NCI-H446 treated with DMSO at 0.1 percent for 48 hours (cell line): ENCODE measurements at places on chromosomes 7 and 10.

DNA sequence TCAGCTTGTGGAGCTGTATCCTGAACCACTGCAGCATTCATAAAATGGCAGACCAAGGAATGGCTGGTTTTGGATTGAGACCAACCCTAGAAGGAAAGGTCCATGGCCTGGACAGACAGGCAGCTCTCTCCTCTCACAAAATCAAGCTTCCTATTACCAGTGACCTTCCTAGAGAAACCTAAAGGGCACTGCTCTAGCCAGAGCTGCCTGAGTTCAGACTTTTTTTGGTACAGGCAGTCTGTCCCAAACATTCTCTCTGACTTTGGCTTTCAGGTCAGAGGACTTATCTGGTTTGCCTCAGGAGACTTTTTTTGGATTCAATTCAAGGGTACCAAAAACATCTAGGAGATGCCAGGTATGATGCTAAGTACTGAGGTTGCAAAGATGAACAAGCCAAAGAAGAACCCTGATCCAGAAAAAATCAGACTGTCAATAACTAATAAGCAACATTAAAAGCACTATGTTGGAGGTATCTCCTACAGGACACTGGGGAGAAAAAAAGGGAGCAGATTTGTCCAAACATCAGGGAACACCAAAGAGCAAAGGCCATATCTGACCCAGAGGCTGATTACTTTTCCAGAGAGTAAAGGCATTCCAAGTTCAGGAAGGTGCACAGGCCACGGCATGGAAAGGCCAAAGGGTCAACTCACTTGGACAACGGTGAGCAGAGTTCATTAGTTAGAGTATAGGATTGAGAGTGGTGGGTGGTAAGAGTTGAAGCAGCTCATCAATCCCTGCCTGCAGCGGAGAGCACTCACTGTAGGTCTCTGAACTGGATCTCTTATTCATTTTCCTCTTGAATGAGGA is 169.0 kb downstream of the CPEB3 start:
- no peak for DNase-seq

- peak; percentile 8 for DNase-seq
These were observed 108.0 kb downstream of the WDFY4 start for GRCh38 chr10:48792687-48793096.

DNA sequence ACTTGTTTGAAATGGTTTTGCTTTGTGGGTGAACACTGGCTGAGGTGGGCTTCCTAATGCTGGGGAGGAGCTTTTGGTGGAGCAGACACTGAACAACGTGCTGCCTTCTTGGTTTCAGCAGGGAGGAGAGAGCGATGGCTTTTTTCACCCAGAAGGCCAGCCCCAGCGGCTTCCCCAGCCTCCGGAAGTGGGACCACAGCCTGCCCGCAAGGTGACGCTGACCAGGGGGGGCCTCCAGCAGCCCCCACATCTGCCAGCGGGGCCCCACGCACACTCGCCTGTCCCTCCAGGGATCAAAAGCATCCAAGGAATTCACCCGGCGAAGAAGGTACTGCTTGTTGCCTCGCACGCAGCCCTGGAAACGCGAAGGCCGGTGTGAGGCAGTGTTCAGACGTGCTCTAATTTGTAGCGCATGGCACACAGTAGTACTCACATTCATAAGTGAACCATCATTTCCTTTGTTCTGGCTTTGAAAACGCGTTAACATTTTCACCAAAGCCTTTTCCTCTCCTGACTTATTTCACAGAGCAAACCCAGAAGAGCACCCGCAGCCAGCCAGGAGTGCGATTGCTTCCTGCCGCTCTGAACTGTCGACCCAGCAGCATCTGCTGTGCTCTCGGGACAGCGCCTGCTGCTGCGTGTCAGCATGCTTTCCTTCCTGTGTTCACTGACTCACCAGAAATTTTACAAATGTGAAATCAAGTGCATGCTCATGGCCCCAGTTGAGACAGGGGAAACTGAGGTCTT is 48.4 kb downstream of the SHH start:
- no peak for DNase-seq

DNA sequence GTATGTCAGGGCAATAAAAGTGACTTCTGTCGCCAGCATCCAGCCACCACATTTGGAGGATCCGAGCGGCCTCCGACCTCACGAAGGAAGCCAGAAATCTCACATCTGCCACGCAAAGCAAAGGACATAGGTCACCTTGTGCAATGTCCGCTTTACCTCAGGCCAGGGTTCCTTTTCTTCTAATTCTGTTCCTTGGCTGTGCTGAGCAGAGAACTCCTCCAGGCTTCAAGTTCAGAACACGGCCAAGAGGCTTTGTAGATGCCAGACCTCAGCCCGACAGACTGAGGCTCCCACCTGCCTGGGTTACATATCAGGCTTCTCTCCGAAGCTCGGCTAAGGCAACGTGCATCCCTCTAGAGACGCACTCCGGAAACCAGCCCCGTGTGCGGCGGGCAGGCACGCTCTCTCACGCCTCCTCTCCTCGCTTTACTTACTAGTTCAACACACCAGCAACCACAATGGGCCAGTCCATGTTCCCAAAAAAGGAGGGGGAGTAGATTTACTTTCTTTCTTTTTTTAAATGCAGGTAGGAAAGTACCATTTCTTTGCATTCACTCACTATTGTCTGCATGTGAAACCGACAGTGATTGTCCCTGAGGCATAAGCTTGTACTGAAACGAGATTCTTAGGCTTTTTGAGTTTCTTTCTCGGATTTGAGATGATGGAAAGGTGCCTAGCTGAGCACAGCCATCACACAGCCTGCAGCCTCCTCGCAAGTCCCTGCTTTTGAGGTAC is 122.4 kb upstream of the AFAP1L2 start:
- DNase-seq, result peak; percentile 55

DNA sequence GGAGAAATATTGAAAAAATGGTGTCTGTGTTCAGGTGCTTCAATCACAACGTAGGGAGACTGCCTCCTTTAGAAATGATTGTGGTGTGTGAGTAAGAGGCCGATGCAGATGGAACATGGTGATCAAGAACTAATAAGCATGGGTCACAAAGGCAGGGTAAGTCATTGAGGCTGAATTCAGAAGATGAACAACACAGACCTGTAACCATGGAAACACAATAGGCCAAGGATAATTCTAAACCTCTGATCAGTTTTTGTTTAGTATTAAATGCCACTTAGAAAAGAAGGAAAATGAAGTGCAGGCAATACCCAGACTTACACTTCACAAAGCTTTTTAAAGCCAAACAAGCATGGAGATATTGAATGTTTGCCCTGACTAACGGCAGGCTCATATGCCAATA is 32.8 kb upstream of the TAS2R16 start:
- DNase-seq, result no peak

DNA sequence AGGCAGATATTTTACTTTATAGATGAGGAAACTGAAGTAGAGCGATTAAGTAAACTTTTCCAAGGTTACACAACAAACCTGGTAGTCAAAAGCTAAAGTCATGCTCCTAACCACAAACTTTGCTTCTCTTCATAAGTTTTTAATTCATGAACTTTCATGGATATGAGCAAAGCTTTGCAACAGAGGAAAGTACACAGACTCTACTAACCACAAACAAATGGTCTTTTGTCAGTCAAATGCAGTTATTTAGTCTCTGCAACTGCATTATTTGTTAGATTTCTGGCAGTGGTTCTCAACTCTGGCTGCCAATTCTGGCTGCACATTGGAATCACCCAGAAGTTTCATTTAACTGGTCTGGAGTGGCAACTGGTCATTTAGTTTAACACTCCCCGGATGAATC is 140.6 kb upstream of the TMEM168 start:
- DNase-seq, result peak; percentile 13

DNA sequence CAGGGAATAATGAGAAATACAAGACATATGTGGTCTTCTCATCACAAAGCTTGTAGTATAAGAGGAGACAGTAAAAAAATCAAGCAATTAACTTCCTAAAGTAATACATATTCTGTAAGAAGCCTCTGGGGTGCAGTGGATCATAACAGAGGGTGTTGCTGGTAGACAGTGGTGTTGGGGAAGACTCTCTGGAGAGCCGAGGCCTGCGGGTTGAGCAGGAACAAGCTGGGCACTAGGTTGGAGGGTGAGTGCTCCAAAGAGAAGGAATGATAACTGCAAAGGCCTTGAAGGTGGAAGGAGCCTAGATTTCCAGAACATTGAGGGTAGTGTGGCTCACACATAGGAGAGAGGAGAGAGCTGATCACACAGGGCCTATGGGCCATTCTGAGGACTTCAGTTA is 1.5 kb downstream of the GIMAP4 start:
- DNase-seq, result no peak

DNA sequence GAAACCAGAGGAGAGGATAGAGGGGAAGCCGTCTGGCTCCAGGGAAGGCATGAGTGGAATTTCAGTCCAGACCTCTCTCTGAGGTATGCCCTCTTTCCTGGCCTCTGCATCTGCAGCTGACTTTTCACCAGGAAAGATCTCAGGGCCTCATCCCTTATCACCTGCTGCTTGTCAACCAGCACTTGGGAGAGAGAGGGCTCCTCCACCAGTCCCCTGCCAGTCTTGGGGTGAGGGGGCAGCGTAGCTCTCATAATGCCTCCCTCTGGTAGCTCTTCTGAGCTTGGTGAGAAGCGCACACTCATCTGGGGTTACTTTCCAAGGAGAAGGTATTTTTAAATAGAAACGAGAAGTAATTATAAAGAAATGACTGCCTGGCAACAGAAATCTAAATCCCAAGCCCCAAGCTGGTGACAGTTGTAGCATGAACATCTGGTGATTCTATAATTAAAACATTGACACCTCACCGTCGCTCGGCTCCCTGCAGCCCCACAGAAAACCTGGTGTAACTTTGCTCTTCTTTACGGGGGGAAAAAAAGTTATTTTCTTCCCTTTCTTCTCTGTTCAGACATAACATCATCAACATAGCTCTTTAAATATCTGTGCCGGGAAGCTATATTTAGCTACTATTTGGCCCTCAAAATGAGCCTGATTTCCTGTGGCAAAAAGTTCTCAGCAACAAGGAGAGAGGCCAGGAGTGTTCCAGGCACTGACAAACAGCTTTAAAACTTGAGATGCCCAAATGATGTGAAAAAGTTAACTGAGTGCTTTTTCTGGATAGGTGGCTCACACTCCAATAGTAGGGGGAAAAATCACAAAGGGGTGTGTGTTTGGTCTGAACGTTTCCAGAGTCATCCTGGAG is 26.9 kb downstream of the HIP1 start:
- DNase-seq, result no peak

- DNase-seq, result no peak
These were observed 226.5 kb upstream of the PITRM1 start for GRCh38 chr10:3398825-3399646.

DNA sequence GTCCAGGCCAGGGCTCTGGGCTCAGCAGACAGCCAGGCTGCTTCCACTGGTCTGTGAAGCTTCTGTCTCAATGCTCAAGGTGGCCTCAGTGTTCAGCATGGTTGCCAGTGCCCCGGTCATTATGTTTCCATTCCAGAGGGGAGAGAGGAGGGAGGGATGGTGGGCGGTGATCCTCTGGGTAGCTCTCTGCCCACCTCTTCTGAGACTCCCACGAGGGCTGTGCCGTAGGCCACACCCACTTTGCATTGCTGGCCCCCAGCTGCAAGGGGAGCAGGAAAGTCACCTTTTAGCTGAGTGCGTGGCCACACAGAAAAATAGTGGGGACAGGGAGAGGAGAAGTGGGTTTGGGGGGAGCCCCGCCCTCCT is 42.5 kb downstream of the FOXK1 start:
- DNase-seq, result no peak

- no peak for DNase-seq
These were observed 680.2 kb downstream of the CCSER2 start for GRCh38 chr10:85008488-85009184.

DNA sequence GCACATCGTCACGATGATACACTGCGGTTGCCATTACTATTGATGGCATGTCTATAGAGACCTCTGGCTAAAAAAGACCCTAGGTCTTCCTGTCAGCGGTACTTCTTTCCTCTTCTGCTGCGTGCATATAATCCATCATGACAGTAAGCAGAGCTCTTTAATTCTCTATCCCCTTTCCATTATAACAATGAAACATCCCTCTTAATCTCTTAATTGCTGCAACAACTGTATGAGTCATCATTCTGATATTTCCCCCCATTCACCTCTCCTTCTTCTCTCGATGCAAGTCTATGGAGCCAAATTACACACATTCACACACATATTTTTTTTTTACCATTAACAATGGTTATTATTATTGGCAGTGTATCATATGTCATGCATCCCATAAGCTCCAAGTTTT is 45.2 kb upstream of the AKR1E2 start:
- no peak for DNase-seq

DNA sequence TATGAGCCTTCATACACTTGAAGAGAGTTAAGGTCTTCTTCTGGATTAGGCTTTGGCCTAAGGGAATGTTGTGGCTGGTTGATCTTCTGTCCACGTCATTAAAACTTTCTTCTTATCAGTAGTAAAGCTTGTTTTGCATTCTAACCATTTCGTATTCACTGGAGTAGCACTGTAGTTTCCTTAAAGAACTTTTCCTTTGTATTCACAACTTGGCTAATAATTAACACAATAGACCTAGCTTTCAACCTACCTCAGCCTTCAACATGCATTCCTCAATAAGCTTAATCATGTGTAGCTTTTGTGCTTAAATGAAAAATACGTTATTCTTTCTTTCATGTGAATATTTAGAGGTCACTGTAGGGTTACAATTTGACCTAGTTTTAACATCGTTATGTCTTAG is 42.8 kb downstream of the AKR1C8 start:
- no peak for DNase-seq

DNA sequence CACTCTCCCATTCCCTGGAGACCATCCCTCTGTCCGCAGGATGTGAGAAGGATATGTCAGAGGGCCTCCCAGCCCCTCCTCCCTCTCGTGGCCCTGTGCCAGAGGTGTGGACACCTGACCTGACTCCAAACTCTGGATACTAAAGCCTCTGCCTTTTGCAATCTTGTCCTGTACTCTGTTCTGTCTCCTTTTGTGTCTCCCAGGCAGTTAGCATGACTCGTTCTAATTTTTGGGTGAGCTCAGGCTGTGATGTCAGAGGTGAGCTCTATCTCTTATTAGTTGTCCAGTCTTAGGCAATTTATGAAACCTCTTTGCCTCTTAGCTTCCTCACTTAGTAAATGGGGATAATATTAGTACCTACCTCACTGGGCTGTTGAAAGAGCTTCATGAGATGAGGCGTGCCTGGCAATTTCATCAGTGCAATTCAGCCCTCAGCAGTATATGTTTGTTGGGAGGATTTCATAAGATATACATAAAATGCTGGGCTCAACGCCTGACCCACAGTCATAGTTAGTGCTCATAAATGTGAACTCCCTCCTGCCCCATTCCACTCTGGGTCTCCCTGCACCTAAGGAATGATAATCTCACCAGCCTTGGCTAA is 10.9 kb downstream of the MARVELD1 start:
- DNase-seq, result no peak

DNA sequence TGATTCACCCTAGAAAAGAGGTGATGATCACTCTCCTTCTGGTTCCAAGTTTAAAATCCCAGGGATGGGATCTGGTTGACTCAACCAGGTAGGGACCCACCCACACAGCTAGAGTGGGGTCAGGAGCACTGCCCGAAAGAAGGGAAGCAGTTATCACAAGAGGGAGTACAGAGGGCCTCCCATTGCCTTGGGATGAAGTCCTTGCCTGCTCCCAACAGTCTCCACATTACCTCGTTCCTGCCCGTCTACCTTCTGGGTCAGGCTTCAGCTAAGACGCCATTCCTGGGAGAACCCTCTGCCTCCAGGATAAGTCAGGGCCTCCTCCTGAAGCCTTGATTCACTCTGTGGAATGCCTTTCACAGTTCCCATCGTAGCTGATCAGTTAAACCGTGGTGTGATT is 23.8 kb downstream of the ZMIZ2 start:
- no peak for DNase-seq

- DNase-seq, result no peak
These were observed 458.8 kb downstream of the SORCS1 start for GRCh38 chr10:106705681-106706100.
